ENCODE measurements at places on chromosomes 4 and X.

DNA sequence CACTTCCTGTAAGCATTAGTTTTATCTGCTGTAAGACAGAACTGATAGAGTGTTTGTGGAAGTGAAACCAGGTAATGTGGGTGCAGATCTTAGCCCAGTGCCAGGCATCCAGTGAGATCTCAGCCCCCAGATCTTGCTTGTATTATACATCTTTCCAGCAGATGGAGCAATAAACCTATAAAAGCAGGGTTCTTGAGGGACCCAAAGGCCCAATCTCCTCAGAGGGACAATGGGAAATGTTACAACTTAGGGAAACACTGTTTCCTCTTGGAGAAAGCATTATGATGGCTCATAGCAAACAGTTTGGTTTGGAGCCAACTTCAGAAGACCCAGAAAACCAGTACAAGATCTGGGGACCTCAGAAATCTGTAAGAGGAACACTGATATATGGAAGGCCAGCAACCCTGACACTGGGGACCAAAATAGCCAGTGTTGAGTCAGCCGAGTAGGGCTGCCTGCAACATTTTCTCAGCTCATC is 206.3 kb downstream of the SLC7A11 start:
- DNase-seq, result peak; percentile 54

- no peak for DNase-seq
These were observed 247.1 kb upstream of the PITX2 start for GRCh38 chr4:110869862-110870572.

DNA sequence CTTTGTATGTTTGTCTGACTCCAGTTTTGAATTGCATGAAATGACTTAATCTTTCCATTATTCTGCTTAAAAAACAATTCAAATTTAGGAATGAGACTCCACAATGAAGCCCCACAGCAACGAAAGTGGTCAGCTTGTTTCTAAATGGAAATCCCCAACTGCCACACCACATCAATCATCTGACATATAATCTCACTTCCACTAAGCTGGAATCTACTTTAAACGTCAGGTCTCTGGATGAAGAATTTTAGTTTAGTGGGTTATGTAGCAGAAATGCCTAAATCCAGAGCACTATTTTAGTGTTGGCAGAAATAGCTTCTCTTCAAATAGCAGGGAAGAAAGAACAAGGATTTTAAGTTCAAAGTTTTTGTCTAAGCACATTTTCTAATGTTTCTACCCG is 1.7 kb upstream of the BMP2K start:
- no peak for DNase-seq

- no peak for DNase-seq
These were observed 174.3 kb downstream of the ADGRL3 start for GRCh38 chr4:61374447-61374891.

- no peak for DNase-seq
These were observed 243.8 kb upstream of the JADE1 start for GRCh38 chr4:128565565-128566186.

GRCh38 chrX:32514986-32515385 is 696.4 kb downstream of the DMD start:
- DNase-seq, result no peak

DNA sequence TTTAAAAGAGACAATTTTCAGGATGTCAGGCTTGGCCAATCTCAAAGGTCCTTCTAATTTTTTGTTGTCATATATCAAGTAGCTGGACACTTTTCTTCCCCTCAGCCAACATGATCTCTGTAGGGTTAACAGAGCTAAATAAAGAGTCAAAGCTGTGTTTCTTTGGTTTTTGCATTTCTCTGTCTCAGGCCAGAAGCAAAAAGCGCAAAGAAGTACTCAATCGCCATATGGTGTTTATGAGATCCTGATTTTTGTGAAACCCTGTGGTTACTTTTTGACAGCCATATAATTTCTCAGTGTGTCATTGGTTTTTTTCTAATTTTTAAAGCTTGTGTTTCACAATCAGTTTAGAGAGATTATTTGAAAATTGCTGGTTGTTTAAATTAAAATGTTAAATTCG is 111.9 kb downstream of the MAPK10 start:
- no peak for DNase-seq

DNA sequence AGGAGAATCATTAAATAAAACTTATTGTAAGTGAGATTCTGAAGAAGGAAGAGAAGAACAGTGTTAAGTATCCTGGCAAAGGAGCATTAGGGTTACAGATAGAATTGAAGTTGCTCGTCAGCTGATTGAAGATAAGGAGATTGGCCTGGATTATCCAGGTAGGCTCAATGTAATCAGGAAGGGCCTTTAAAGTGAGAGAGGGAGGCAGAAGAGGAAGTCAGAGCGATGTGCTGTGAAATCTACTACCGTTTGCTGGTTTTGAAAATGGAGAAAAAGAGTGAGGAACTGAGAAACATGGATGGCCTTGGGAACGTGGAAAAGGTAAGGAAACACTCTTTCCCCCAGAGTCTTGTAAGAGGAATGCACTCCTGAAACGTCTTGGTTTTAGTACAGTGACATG is 245.7 kb downstream of the ANTXR2 start:
- DNase-seq, result no peak

DNA sequence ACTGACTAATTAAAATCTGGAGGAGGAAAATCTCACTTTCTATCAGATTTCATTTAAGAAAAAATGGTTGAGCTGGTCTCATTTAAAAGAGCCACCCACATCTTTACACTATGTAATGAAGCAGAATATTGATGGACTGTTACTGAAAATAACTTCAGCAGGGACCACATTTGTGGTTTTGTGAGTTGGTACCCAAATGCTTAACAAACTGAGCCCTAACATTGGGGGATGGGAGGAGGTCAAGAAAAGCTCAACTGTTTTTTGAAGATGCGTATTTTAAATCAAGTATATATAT is 30.1 kb downstream of the HOPX start:
- DNase-seq, result no peak

DNA sequence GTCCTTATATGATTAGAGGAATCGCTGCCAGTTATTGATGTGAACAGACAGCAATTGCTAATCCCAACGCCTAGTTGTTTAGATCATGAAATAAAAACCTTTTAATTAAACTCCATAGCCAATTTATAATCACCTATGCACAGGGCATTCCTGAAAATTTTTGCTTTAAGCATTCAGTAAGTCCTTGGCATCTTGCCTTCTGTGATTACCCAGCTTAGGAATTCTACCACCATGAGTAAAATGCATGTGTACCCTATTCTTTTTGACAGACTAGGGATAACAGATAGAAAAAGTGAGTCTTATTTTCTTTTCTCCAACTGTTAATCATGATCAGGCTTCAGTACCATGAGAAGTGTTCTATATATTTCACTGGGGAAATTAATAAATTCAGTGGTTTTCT is 995.3 kb upstream of the GRIA3 start:
- peak; percentile 39 for DNase-seq

GRCh38 chr4:87516683-87517082 is 12.5 kb downstream of the SPARCL1 start:
- no peak for DNase-seq

GRCh38 chr4:104128850-104129213 is 365.9 kb downstream of the CXXC4 start:
- peak; percentile 1 for DNase-seq

- DNase-seq, result no peak
These were observed 234.1 kb downstream of the CPE start for GRCh38 chr4:165612936-165613335.

- no peak for DNase-seq
These were observed 89.4 kb downstream of the AMMECR1 start for GRCh38 chrX:110228453-110228852.

DNA sequence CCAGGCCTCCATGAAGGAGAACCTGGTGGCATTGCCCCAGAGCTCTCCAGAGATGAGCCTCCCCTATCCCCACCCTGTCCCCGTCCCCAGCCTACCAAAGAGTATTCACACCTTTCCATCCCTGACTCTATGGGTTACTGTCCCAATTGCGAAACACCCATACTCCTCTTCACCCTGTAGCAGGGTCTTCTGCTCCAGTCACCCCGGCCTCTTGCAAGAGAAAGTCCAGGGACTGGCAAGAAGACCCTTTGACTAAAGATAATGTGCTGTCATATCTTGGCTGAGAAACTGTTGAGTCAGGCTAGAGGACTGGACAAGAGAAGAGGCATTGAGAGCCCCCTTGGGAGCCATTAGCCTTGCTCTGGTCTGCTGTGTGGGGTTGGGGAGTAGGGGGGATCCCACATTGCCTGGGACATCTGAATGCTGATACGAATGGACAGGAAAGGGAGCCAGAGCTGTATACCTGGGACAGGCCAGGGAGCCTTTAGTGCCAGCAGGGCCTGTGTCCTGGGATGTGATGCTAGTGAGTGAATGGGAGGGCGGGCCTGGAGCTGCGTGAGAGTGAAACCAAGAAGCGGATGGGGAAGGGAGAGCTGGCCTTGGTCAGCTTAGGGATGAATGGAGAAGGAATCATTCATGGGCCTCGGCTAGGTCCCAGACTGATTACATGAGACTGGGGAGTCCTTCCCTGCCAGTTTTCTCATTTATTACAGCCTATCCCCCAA is 27.1 kb downstream of the NALF2 start:
- DNase-seq, result no peak

GRCh38 chr4:21806991-21807390 is 141.6 kb downstream of the KCNIP4 start:
- no peak for DNase-seq

GRCh38 chrX:140123446-140123845 is 158.1 kb upstream of the CXorf66 start:
- peak; percentile 6 for DNase-seq

- DNase-seq, result no peak
These were observed 89.0 kb upstream of the GK2 start for GRCh38 chr4:79497001-79497400.

GRCh38 chr4:103030791-103031190 is 11.3 kb upstream of the SLC9B1 start:
- no peak for DNase-seq

DNA sequence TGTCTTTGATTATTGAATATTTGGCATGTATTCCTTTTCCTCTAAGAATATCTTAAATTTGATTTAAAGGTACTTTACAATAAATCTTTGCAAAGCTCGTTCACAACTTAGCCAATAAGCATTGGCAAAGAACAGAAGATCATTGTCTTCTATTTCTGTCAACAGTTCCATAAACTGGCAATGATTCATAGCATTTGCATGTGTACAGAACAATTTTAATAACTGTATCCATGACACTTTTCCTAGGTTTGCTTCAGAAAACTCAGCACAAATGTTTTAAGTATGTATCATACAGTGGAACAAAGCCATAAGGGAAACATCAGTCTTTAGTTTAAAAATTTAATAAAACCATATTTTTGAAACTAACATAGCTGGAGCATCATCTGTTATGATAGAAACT is 462.7 kb upstream of the RPS6KA3 start:
- DNase-seq, result peak; percentile 57

GRCh38 chr4:141350122-141350905 is 129.6 kb downstream of the ZNF330 start:
- peak; percentile 82 for DNase-seq

DNA sequence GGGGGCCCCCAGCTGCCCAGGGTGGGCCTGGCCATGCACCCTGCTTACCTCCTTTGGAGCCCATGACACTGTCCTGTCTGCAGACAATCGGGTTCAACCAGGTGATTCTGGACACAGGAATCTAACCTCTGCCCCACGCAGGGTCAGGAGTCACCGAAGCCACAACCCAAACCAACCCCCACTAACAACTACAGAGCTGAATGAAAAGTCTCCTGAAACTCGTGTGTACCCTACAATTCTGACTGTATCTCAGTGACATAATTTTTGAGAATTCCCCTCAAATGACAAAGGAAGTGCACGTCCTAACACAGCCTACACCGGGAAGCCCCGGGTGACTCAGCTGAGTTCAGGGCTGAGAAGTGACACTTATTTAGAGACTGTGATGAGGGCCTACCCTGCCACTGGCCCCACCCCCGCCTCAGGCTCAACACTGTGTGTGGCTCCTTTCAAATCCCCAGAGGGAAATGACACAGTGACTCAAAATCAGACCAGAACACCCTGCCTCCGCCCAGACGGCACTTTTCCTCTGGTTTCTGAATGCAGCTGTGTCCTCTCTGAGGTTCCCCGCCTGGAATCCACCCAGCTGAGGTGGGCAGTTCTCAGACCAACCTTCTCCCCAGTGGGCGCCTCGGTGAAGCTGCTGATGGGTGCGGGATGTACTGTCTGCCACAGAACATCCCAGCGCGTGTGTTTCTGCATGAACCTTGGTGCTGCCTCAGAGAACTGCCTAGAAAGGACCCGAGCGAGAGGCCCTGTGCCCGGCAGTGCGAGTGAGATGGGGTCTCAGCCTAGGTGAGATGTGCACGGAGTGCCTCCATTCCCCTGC is 9.9 kb downstream of the TNIP2 start:
- peak; percentile 94 for DNase-seq

- no peak for DNase-seq
These were observed 67.9 kb downstream of the PPP3CA start for GRCh38 chr4:101279377-101279871.

GRCh38 chr4:139099366-139099982 is 77.5 kb downstream of the ELF2 start:
- DNase-seq, result peak; percentile 70
